Peyer's patch (tissue), 4 donors: ENCODE measurements at places on chromosomes 6 and 20. TPM values are rescaled to one million over a fixed set of nuclear protein-coding genes. Genes with fewer than 3 reads are reported as not detected.

The PCK1 gene
- total RNA-seq, result 2,194 TPM

The OLIG3 gene
- total RNA-seq, result not detected

The FAXC gene
- total RNA-seq, result 2.0 TPM

The HDGFL1 gene
- not detected for total RNA-seq

The C4A gene
- total RNA-seq, result 14.5 TPM

The NCR2 gene
- not detected for total RNA-seq

The GPR63 gene
- total RNA-seq, result 0.53 TPM

- H3K27ac ChIP-seq, result no peak overlapping the region
- DNase-seq, result no peak
- no peaks in the 10 kb centered on the region for H3K27me3 ChIP-seq
- no peaks in the 10 kb centered on the region for H3K36me3 ChIP-seq
- no peak overlapping the region for H3K4me3 ChIP-seq
Measured at GRCh38 chr6:21873562-21873961, 280.0 kb downstream of the SOX4 start.

- H3K4me1 ChIP-seq, result no peaks in the 10 kb centered on the region
- DNase-seq, result no peak
Measured at GRCh38 chr6:106677282-106677681, 47.9 kb downstream of the QRSL1 start.

GRCh38 chr20:58715801-58716475, 23.3 kb downstream of the NPEPL1 start:
- H3K27ac ChIP-seq, result no peak overlapping the region
- H3K4me3 ChIP-seq, result no peak overlapping the region
- H3K4me1 ChIP-seq, result no peaks in the 10 kb centered on the region
- peak; percentile 38 for DNase-seq
- H3K36me3 ChIP-seq, result no peaks in the 10 kb centered on the region

DNA sequence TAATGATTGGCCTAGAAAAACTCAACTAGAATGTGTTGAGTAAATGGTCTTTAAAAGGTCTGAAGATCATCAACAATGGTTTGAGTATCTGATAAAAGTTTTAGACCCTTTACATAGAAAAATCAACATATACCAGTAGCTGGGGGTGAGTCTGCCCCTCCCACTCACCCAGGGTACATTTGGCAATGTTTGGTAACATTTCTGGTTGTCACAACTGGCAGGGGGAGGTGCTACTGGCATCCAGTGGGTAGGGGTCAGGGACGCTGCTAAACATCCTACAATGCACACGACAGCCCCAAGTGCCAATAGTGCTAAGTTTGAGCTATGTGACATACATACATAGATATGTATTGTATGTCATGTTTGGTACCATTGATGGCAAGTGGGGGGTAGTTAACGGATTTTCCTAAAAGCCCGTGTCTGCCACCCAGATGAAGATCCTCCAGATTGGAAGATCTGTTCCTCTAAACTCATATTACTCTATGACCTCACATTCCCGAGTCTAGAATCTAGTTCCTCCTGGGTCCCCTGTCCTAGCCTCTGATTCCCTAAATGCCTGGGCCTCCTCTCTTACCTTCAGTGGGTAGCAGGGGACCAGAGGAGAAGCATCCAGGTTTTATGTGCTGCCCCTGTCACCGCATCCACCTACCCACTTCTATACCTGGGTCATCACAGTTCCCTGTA, 2.5 kb upstream of the MMP9 start:
- H3K27ac ChIP-seq, result no peak overlapping the region
- DNase-seq, result no peak
- H3K27me3 ChIP-seq, result peaks cover 8% of the 10 kb centered on the region
- no peak overlapping the region for H3K4me3 ChIP-seq

DNA sequence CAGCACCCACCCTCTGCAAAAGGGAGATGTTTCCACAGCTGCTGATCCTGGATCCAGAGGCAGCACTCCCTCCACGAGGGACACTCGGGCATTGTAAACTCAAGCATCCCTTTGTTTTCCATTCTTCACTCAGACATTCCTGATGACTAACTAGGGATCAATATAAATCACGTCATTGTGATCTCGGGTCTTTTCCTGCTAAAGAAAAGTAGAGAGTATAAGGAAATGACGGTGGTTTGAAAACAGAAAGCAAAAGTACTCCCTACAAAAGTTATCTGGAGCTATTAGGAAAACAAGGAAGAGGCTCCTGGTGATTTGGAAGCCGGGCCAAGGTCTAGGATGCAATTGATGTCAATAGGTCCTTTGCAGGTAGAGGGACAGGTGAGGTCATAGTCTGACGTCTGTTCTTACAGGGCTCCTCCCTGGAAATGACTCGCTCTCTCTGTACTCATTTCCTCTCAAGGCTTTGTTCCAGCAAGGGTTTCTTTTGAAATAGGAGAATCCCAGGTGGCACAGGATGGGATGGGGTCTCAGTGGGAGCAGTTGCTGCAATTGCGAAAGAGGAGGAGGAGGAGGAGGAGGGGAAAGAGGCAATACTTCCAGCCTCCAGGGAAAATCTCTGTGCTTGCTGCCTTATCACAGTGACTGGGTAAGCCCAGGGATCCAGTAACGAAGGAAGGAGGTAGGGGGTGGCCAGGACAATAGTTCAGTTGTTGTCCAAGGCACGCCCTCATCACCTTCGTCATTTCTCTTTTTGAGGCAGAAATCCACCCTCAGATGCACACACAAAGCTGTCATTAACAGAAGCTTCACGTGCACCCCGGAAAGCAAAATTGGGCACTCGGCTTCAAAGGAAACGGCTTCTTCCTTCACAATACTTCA, 222.8 kb downstream of the LY86 start:
- no peaks in the 10 kb centered on the region for H3K27me3 ChIP-seq
- peak overlapping the region; percentile 92 for H3K27ac ChIP-seq
- H3K4me1 ChIP-seq, result no peaks in the 10 kb centered on the region
- DNase-seq, result peak; percentile 90

DNA sequence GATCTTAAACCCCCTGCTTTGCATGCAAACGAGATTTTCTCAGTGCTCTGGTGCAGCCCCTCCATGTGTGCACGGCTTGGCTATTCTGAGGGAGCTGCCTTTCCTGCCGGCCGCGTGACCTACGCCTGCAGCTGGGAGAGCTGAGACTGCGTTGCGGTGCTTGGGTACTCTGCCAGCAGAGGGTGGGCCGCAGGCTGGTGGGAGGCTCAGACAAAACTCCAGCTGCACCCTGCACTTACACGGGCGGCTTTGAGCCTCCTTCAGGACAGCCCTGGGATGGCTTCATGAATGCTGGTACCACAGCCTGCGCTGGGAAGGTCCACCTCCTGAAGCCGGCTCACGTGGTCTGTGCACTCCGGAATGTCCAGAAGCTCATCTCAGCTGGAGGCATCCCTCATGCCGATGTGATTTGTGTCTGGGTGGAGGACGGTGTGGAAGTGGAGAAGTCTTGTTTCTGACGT, 223.7 kb downstream of the DLL1 start:
- H3K4me3 ChIP-seq, result no peak overlapping the region
- no peak overlapping the region for H3K27ac ChIP-seq
- H3K4me1 ChIP-seq, result no peaks in the 10 kb centered on the region
- no peaks in the 10 kb centered on the region for H3K36me3 ChIP-seq
- no peak for DNase-seq

- DNase-seq, result no peak
- no peak overlapping the region for H3K4me3 ChIP-seq
- no peaks in the 10 kb centered on the region for H3K4me1 ChIP-seq
- H3K27ac ChIP-seq, result no peak overlapping the region
- H3K36me3 ChIP-seq, result no peaks in the 10 kb centered on the region
Measured at GRCh38 chr6:99867026-99867425, 127.0 kb downstream of the MCHR2 start.

DNA sequence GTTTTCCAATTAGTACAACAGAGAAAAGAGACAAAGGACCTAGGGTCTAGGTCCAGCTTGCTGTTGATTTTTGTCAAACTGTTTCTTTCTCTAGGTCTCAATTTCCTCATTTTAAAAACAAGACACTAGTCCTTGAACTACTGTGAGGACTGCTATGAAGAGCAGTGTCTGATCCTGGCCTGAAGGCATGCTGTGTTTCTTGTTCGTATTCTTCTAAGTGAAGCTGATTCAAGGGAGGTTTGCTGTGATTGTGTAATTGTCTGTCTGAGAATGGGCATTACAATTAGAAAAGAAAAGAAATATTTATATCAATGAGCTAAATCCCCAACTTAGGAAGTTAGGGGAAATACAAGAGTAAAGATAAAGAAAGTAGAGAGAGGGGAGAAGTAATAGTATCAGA, 228.2 kb upstream of the SUPT3H start:
- no peak for DNase-seq
- no peaks in the 10 kb centered on the region for H3K27me3 ChIP-seq
- H3K27ac ChIP-seq, result no peak overlapping the region

DNA sequence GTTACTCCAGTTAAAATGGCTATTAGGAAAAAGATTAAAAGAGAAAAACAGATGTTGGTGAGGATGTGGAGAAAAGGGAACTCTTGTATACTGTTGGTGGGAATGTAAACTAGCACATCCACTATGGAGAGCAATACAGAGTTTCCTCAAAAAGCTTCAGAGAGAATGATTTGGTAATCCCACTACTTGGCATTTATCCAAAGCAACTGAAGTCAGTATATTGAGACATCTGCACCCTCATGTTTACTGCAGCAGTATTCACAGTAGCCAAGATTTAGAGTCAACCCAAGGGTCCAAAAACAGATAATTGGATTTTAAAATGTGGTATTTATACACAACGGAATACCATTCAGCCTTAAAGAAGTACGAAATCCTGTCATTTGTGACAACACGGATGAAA, 469.5 kb downstream of the QKI start:
- no peaks in the 10 kb centered on the region for H3K36me3 ChIP-seq
- H3K4me3 ChIP-seq, result no peak overlapping the region
- H3K4me1 ChIP-seq, result no peaks in the 10 kb centered on the region
- DNase-seq, result no peak
- H3K27me3 ChIP-seq, result no peaks in the 10 kb centered on the region

DNA sequence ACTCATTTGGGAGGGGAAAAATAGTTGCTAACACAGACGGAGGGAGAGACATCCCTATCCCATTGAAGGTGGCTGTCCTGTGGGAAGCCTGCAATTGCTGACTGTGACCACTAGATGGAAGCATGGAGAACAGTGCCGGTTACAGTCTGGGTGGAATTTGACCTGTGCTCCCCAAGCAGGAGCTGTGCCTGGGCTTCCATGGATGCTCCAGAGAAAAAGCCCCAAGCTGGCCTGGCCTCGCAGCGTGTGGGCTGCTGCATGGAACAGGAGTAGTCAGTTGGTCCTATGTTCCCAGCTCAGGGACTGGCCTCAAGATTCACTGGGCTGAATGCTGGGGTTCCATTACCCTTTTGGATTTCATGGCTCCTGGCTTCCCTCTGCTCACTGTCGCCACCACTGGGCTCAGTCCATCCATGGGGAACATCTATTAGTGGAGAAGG, 116.3 kb upstream of the CHD6 start:
- H3K27me3 ChIP-seq, result no peaks in the 10 kb centered on the region
- no peaks in the 10 kb centered on the region for H3K36me3 ChIP-seq
- H3K27ac ChIP-seq, result no peak overlapping the region
- no peak overlapping the region for H3K4me3 ChIP-seq
- DNase-seq, result peak; percentile 66

GRCh38 chr6:30813631-30814145, 69.3 kb upstream of the IER3 start:
- DNase-seq, result no peak
- no peaks in the 10 kb centered on the region for H3K36me3 ChIP-seq
- H3K4me3 ChIP-seq, result no peak overlapping the region
- H3K27me3 ChIP-seq, result no peaks in the 10 kb centered on the region
- no peaks in the 10 kb centered on the region for H3K4me1 ChIP-seq
- H3K27ac ChIP-seq, result peak overlapping the region; percentile 52

GRCh38 chr6:56581296-56581925, 61.3 kb downstream of the DST start:
- no peaks in the 10 kb centered on the region for H3K27me3 ChIP-seq
- H3K4me3 ChIP-seq, result no peak overlapping the region
- no peak for DNase-seq

DNA sequence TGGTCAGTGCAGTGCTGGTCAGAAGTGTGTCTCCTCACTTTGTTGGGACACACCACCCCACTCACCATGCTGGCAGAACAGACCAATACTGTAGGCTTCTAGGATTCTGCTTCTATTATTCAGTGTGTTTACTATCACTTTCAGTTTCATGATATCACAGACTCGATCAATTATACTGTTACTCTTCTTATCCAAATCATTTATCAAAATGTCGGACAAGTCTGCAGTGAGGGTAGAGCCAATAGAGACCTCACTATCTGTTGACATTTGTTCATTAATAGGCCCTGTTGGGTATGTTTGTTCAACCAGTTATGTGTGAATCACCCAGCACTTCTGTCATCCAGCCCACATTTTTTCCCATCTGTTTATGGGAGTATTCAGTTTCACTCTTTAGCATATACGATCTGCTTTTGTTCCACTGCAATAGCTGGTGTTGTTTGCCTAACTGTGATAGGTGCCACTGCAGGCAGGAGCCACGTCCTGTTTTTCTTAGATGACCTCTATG, 140.1 kb downstream of the NRN1 start:
- H3K27ac ChIP-seq, result peak overlapping the region; percentile 11
- H3K36me3 ChIP-seq, result no peaks in the 10 kb centered on the region
- DNase-seq, result no peak
- H3K4me3 ChIP-seq, result peak overlapping the region; percentile 1

- H3K27ac ChIP-seq, result no peak overlapping the region
- H3K27me3 ChIP-seq, result no peaks in the 10 kb centered on the region
- no peaks in the 10 kb centered on the region for H3K4me1 ChIP-seq
- no peaks in the 10 kb centered on the region for H3K36me3 ChIP-seq
- no peak overlapping the region for H3K4me3 ChIP-seq
Measured at GRCh38 chr6:8400663-8401062, 34.7 kb downstream of the SLC35B3 start.

GRCh38 chr20:61660559-61660958, 405.1 kb downstream of the TAF4 start:
- no peaks in the 10 kb centered on the region for H3K36me3 ChIP-seq
- no peak for DNase-seq
- no peak overlapping the region for H3K27ac ChIP-seq
- H3K4me1 ChIP-seq, result no peaks in the 10 kb centered on the region

GRCh38 chr6:133947302-133947900, 5.6 kb upstream of the TBPL1 start:
- no peaks in the 10 kb centered on the region for H3K27me3 ChIP-seq
- no peak overlapping the region for H3K27ac ChIP-seq
- peaks cover 6% of the 10 kb centered on the region for H3K4me1 ChIP-seq
- DNase-seq, result no peak
- no peaks in the 10 kb centered on the region for H3K36me3 ChIP-seq

DNA sequence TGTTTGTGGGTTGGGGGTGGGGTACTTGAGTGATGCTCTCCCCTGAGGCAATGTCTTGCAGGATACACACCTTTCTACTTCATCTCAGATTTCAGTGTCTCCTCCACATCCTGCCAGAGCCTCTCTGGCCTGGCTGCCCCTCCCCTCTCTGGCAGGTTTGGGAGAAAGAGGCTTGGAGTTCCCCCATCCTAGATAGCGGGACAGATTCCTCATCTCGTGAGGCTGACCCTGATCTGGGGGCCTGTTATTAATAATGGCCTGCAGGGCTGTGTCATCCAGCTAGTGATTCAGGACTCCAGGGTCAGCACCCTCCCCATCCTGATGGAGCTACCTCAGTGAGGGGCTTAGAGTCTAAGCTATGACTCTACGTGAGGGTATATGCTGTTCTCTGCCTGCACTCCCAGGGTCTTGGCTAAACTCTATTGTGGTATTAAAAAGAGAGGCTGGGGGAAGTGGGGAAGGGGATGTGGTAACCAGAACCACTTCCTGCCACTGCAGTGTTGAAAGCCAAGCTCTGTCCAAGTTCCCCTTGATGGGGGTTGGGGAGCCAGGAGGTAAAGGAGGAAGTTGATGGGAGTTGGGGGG, 3.7 kb upstream of the MMP9 start:
- peak; percentile 81 for DNase-seq
- H3K4me3 ChIP-seq, result no peak overlapping the region
- no peaks in the 10 kb centered on the region for H3K4me1 ChIP-seq
- no peak overlapping the region for H3K27ac ChIP-seq
- no peaks in the 10 kb centered on the region for H3K36me3 ChIP-seq

- H3K27me3 ChIP-seq, result no peaks in the 10 kb centered on the region
- DNase-seq, result no peak
- no peak overlapping the region for H3K4me3 ChIP-seq
Measured at GRCh38 chr20:43543138-43543537, 15.7 kb upstream of the SGK2 start.
